Heart right ventricle (tissue), 16 donors: ENCODE measurements at places on chromosomes 13 and 19. TPM values are rescaled to one million over a fixed set of nuclear protein-coding genes. Genes with fewer than 3 reads are reported as not detected.

Gene HIPK4
- total RNA-seq: 0.10 TPM

Gene PBX4
- not detected for total RNA-seq

Gene GAPDHS
- not detected for total RNA-seq

Gene ERICH6B
- total RNA-seq: not detected

Gene SHC2
- 10.7 TPM for total RNA-seq

Gene RXFP2
- not detected for total RNA-seq

Gene NLRP5
- not detected for total RNA-seq

DNA sequence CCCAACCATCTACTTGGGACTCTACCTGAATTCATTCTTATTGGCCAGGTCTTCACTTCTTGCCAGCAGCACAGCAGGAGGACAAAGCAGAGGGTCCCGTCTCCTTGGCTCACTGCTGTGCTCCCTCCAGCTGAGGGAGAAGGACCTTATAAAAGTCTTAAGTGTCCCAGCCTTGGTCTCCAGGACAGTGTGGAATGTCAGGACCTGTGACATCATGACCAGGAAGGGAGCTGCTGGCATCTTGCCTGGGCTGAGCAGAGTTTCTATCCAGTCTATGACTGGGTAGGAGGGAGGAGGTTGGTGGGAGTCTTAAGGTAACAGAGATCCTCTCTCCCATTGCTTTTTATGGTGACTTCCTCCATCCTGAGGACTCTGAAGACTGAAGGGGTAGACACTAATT lies 56.6 kb upstream of the ANKRD10 start:
- no peak for DNase-seq

DNA sequence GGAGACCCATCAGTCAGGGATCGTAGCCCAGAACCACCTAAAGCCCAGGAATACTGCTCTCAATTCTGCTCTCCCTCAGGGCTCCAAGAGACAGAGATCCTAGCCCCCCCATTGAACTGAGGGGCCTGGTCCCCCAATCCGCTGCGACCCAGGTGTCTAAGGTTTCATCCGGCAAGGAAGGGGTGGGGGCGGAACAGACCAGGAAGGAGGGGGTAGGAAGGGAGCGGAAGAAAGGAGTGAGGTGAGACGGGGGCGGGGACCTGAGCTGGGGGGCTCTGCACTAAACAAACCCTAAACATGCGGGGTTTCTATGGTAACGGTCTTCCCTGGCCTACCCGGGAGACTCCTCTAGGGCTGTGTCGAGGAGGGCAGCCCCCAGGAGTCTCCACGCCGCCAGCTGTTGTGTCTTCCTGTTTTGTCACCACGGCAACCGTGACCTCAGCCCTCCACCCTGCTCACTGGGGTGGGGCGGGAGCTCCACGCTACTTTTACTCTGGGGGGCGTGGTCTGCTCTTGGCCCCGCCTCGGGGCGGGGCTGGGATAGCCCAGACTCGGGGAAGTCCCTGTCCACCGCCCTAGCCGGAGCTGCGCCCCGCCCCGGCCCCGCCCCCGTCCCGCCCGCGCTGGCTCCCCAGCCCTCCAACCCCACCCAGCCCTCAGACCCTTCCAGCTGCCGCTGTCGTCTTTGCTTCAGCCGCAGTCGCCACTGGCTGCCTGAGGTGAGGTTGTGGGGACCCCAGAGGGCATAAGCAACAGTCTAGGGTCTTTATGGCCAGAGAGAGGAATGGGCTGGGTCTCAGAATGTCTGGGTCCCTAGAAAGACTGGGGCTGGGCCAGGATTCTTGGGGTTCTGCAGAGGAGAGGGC lies at the start of gene MYADM:
Gene MYADM (plus strand): TSS at position 659 of the 866 bp plus-strand sequence. CDS start 5,647 bp downstream, outside the sequence.
- DNase-seq: peak; percentile 99

DNA sequence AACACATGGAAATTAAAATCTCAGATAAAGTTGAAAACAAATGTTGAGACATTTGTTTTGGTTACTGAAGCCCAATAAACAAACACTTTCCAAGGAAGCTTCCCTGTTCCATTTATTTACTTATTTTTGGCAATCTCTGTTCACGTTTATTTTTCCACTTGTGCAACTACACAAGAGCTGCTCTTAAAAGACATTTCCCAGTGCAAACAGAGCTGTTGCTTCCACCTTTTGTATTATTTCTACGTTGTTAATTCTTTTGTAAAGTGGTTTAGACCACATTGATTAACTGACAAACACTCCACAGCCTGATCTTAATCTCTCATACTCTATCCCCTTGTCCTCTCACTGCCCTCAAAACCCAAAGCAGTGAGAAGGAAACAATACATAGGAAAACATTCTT lies 757.6 kb downstream of the LIG4 start:
- DNase-seq: no peak

DNA sequence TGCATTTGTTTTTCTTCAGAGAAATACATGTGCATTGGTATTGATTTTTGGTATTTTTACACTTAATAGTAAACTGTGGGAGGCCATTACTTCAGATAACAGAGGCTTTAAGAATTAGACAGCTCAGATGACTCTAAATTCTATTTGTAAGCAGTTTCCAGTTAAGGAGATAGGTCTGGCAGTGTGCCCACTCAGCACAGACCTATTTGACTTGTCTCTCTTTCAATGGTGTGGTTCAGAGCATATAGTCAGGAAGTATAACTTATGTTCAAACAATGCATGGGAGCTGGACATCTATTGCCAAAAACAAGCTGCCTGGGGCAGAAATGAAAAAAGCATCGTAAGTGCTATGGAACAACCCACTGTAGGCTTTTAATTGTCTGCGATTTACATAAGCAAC lies 370.7 kb downstream of the HS6ST3 start:
- DNase-seq: peak; percentile 4

GRCh38 chr13:113455384-113455783 lies 2.1 kb upstream of the ADPRHL1 start:
- no peak for DNase-seq

DNA sequence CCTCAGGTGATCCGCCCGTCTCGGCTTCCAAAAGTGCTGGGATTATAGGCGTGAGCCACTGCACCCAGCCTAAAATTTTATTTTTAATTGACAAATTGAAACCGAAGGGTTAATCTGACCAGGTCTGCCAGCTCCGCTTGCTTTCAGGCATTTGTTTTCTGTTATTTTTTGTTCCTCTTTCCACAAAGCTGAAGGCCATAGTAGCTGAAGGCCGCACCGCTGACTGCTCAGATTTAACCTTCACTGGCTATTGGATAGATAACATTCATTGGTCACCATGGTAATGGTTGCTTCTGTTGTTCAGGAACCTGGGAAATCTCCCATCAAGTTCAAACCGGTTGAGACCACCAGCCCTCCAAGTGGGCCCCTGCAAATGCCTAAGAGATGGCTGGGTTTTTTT lies 124.5 kb upstream of the USP29 start:
- no peak for DNase-seq

DNA sequence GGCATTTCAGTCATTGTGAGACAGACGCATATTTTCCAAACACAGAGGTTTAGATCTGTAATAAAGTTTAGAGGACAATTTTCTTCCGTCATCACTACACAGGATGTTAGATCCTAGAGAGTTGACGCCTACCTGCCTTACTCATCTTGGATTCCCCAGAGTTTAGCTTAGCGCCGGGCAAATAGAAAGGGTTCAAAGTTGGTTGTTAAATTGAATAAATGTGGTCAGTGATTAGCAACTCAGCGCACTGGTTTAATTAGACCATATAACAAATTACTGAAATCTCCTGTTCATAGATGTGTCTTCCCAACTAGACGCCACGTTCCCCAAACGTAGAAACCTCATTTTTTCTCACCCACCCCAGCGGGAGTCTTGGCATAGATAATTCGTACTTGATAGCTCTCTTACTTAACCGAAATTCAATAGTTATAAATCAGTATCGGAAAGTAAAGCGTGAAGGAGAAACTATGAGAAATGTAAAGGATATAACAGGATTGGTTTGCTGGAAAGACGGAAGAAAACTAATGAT lies 726 bp upstream of the UFM1 start:
- no peak for DNase-seq
